Neural crest cell (in vitro differentiated cells): ENCODE measurements at places on chromosomes 7 and 10.
A peak's percentile ranks its signal among the peaks of the same experiment; 100 is the strongest.

GRCh38 chr7:118792682-118793081, 568.2 kb downstream of the ANKRD7 start:
- no peak overlapping the region for H3K4me3 ChIP-seq
- H3K27ac ChIP-seq = no peak overlapping the region
- H3K36me3 ChIP-seq = no peaks in the 10 kb centered on the region

- H3K27me3 ChIP-seq = peaks cover 38% of the 10 kb centered on the region
- H3K36me3 ChIP-seq = no peaks in the 10 kb centered on the region
- H3K4me1 ChIP-seq = peaks cover 6% of the 10 kb centered on the region
- H3K4me3 ChIP-seq = peak overlapping the region; percentile 76
- DNase-seq = no peak
These were observed 44.8 kb upstream of the CDK1 start for GRCh38 chr10:60733517-60733822.

- peaks cover 10% of the 10 kb centered on the region for H3K36me3 ChIP-seq
- DNase-seq = no peak
- H3K27me3 ChIP-seq = no peaks in the 10 kb centered on the region
- H3K4me1 ChIP-seq = peaks cover 10% of the 10 kb centered on the region
- H3K27ac ChIP-seq = no peak overlapping the region
These were observed 55.1 kb upstream of the TRIL start for GRCh38 chr7:29013082-29013695.

DNA sequence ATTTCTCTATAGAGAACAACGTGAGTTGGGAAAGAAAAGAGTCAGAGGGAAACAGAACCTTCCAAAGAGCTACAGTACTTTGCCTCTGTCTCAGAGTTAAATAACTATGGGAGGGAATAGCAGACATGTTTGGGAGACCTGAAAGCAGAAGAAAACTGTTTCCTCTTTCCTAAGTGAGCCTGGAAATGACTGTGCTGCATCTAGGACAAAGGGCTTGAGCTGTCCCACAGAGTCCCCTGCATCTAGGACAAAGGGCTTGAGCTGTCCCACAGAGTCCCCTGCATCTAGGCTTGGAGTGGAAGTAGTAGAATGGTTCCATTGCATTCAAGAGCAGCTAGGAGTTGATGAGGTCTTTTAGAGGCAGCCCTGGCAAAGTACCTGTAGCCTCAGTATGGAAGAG, 149.7 kb downstream of the DKK1 start:
- no peaks in the 10 kb centered on the region for H3K27me3 ChIP-seq
- no peak for DNase-seq
- H3K36me3 ChIP-seq = no peaks in the 10 kb centered on the region
- no peak overlapping the region for H3K4me3 ChIP-seq

DNA sequence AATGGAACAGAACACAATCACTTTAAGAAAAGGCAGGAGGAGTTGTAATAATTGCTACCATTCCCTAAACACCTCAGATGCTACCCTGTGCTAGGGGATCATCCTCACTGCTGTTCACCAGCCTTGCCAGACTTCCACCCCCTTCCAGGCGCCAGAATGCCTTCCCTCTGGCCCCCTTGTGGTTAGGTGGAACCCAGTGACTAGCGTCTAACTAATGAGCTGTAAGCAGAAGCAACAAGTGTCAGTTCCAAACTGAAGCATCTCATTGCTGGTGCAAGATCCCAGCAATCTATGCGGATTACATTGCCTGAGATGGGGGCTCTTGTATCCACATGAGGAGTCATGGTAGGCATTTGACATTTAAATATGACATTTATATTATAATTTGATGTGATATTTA, 86.6 kb downstream of the FRMD4A start:
- H3K4me1 ChIP-seq = peaks cover 9% of the 10 kb centered on the region
- DNase-seq = no peak
- no peaks in the 10 kb centered on the region for H3K27me3 ChIP-seq
- no peaks in the 10 kb centered on the region for H3K36me3 ChIP-seq
- H3K4me3 ChIP-seq = no peak overlapping the region
- no peak overlapping the region for H3K27ac ChIP-seq

DNA sequence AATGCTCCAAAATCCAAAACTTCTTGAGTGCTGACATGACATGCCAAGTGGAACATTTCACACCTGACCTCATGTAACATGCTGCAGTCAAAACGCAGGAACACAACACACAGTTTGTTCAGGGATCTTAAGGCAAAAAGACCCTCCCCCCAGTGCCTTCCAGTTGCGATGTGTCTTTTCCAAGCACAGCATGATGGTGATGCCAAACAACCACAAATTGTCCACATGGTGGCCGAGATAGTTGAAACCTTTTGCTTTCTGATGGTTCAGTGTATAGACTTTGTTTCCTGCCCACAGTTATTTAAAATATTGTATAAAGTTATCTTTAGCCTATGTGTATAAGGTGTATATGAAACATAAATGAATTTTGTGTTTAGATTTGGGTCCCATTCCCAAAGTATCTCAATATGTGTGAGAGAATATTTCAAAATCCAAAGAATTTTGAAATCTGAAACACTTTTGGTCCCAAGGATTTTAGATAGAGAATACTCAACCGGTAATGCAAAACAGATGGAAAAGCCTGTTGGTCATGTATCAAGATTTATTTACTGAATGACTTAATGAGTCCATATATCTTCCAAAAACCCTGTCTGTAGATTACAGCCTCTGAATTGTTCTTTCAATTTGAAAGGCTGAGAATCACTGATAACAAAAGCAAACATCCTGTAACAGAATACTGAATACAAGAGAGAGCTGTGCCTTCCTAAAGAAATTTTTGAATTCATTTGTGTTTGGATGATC, 93.4 kb upstream of the OIT3 start:
- H3K27me3 ChIP-seq = no peaks in the 10 kb centered on the region
- DNase-seq = no peak
- no peak overlapping the region for H3K4me3 ChIP-seq
- no peaks in the 10 kb centered on the region for H3K36me3 ChIP-seq
- H3K4me1 ChIP-seq = no peaks in the 10 kb centered on the region

DNA sequence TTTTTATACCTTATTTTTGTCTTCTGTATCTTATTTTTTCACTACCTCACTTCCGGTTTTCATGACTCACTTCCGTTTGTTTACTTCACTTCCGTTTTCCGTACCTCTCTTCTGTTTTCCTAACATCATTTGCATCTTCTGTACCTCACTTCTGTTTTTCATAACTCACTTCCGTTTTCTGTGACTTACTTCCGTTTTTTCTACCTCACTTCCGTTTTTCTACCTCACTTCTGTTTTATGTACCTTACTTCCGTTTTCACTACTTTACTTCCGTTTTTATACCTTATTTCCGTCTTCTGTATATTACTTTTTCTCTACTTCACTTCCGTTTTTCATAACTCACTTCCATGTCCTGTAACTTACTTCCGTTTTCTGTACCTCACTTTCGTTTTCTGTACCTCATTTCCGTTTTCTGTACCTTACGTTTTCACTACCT, 492.5 kb upstream of the AKR1E2 start:
- H3K27ac ChIP-seq = no peak overlapping the region
- no peaks in the 10 kb centered on the region for H3K36me3 ChIP-seq
- H3K4me1 ChIP-seq = peaks cover 9% of the 10 kb centered on the region
- H3K4me3 ChIP-seq = no peak overlapping the region
- H3K27me3 ChIP-seq = no peaks in the 10 kb centered on the region

DNA sequence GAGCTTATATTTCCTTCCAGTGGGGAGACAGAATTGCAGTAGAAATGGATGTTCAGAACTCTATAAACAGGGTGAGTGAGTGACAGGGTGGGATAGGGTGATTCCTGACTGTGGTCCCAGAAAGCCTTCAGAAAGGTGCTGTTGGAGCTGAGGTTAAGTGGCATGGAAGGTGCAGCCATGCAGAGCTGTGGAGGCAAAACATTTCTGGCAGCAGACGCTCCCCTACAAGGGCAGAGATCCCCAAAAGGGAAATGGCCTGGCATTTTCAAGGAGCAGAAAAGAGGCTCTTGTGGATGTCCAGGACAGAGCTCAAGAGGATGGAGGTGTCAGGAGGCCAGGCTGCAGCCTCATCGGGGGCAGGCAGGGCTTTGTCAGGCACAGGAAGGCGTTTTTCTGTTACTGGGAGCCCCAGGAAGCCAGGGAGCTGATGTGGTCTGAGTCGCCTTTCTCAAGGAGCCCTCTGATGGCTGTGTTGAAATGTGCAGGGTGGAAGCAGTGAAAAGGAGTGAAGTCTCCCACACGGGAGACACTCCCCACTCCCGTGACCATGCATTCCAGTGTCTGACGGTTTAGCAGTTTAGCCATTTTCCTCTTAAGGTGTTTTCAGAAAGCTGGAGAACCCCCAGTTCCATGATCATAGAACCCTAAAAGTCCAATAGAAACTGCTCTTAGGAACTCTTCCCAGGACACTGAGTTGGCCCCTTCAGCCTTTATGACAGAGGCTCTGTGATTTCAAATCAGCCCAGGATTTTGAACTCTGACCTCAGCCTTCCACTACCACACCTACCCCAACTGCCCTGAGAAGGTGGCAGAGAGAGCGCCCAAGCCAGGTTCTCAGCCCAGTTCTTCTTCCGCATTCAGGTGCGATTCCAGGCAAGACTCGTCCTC, 96.2 kb downstream of the C10orf105 start:
- DNase-seq = peak; percentile 28
- H3K4me3 ChIP-seq = no peak overlapping the region
- H3K36me3 ChIP-seq = no peaks in the 10 kb centered on the region
- peaks cover 2% of the 10 kb centered on the region for H3K27me3 ChIP-seq
- peak overlapping the region; percentile 75 for H3K27ac ChIP-seq

- H3K36me3 ChIP-seq = no peaks in the 10 kb centered on the region
- H3K27me3 ChIP-seq = no peaks in the 10 kb centered on the region
- H3K4me3 ChIP-seq = peak overlapping the region; percentile 5
- H3K27ac ChIP-seq = peak overlapping the region; percentile 73
- H3K4me1 ChIP-seq = peaks cover 56% of the 10 kb centered on the region
- DNase-seq = no peak
These were observed 176.2 kb downstream of the GALNT17 start for GRCh38 chr7:71308096-71308495.

- H3K4me1 ChIP-seq = no peaks in the 10 kb centered on the region
- H3K27me3 ChIP-seq = peaks cover 4% of the 10 kb centered on the region
- H3K36me3 ChIP-seq = no peaks in the 10 kb centered on the region
- H3K4me3 ChIP-seq = no peak overlapping the region
- DNase-seq = no peak
These were observed 59.5 kb downstream of the LRRC18 start for GRCh38 chr10:48880016-48880705.

DNA sequence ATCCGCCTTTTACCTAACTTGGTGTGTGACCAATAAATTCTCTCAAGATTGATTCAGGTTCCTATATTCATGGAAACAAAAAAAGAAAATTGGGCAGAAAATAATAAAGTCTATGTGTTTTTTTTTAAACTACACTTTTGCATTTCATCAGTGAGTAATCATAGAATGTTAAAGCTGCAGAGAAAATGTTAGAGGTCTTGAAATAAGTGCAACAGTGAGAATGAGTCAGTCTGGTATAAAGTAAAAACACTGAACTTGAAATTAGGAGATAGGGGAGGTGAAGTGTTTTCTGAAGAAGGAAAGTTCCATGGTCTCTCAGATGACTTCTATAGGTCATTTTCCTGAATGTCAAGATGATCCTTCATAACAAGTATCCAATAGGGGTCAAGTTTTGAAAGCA, 202.6 kb upstream of the NRP1 start:
- H3K4me1 ChIP-seq = no peaks in the 10 kb centered on the region
- H3K4me3 ChIP-seq = no peak overlapping the region
- H3K27me3 ChIP-seq = no peaks in the 10 kb centered on the region
- peaks cover 2% of the 10 kb centered on the region for H3K36me3 ChIP-seq

GRCh38 chr10:120458432-120458831, 1.4 kb downstream of the PLPP4 start:
- DNase-seq = no peak
- peaks cover 77% of the 10 kb centered on the region for H3K27me3 ChIP-seq
- H3K36me3 ChIP-seq = no peaks in the 10 kb centered on the region
- no peak overlapping the region for H3K27ac ChIP-seq
- H3K4me3 ChIP-seq = peak overlapping the region; percentile 47

GRCh38 chr10:16384021-16384420, 52.8 kb upstream of the PTER start:
- DNase-seq = no peak
- peaks cover 10% of the 10 kb centered on the region for H3K27me3 ChIP-seq
- H3K36me3 ChIP-seq = no peaks in the 10 kb centered on the region
- H3K27ac ChIP-seq = no peak overlapping the region

DNA sequence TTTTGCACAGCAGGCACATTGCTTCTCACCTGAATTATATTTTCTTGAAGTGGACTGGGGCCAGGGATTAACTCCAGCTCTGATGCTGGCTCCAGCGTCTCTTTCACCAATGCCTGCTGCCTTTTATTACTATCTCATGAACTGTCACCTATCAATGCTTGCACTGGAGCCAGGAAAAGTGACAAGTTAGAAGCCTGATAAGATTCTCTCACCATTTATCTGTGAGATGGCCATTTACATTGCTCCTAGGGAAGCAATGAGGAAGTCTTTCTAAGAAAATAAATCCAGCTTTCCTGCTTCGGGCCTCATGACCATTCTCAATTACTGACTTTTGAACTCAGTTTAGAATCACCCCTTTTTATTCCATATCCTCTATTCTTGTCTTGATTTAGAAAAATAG, 48.5 kb upstream of the LRRTM3 start:
- no peak overlapping the region for H3K27ac ChIP-seq
- H3K36me3 ChIP-seq = no peaks in the 10 kb centered on the region
- H3K27me3 ChIP-seq = no peaks in the 10 kb centered on the region
- H3K4me1 ChIP-seq = no peaks in the 10 kb centered on the region
- no peak overlapping the region for H3K4me3 ChIP-seq

- H3K4me3 ChIP-seq = no peak overlapping the region
- peaks cover 9% of the 10 kb centered on the region for H3K4me1 ChIP-seq
- H3K27ac ChIP-seq = no peak overlapping the region
These were observed 357.7 kb downstream of the FGFR2 start for GRCh38 chr10:121240556-121240955.

GRCh38 chr10:23078114-23078513, 17.3 kb upstream of the MSRB2 start:
- H3K4me1 ChIP-seq = peaks cover 4% of the 10 kb centered on the region
- H3K4me3 ChIP-seq = no peak overlapping the region
- no peak overlapping the region for H3K27ac ChIP-seq
- H3K36me3 ChIP-seq = no peaks in the 10 kb centered on the region
- no peak for DNase-seq

- H3K36me3 ChIP-seq = peaks cover 7% of the 10 kb centered on the region
- no peaks in the 10 kb centered on the region for H3K27me3 ChIP-seq
- no peak overlapping the region for H3K27ac ChIP-seq
- DNase-seq = no peak
These were observed 17.6 kb downstream of the NRBF2 start for GRCh38 chr10:63150745-63151144.

DNA sequence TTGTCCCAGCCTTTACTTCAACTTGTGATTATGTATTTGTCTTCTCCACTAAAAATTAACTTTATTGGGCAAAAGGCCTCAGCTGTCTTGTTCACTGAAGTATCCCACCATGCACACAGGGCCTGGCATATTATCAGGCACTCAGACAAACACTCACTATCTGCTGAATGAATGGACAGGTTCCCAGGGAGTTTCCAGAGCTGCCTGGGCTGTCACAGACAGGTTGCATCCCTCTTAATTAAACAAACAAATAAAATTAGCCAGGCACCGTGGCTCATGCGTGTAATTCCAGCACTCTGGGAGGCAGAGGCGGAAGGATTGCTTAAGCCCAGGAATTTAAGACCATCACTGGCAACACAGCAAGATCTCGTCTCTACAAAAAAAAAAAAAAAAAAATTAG, 1.5 kb upstream of the TSPAN14 start:
- H3K36me3 ChIP-seq = no peaks in the 10 kb centered on the region
- H3K27ac ChIP-seq = no peak overlapping the region
- no peak for DNase-seq
- no peak overlapping the region for H3K4me3 ChIP-seq
- peaks cover 2% of the 10 kb centered on the region for H3K27me3 ChIP-seq
- peaks cover 26% of the 10 kb centered on the region for H3K4me1 ChIP-seq
